ENCODE measurements at places on chromosomes 11 and 22.
A peak's percentile ranks its signal among the peaks of the same experiment; 100 is the strongest.

- DNase-seq: no peak
Measured at GRCh38 chr11:100759856-100760255, 72.8 kb downstream of the ARHGAP42 start.

DNA sequence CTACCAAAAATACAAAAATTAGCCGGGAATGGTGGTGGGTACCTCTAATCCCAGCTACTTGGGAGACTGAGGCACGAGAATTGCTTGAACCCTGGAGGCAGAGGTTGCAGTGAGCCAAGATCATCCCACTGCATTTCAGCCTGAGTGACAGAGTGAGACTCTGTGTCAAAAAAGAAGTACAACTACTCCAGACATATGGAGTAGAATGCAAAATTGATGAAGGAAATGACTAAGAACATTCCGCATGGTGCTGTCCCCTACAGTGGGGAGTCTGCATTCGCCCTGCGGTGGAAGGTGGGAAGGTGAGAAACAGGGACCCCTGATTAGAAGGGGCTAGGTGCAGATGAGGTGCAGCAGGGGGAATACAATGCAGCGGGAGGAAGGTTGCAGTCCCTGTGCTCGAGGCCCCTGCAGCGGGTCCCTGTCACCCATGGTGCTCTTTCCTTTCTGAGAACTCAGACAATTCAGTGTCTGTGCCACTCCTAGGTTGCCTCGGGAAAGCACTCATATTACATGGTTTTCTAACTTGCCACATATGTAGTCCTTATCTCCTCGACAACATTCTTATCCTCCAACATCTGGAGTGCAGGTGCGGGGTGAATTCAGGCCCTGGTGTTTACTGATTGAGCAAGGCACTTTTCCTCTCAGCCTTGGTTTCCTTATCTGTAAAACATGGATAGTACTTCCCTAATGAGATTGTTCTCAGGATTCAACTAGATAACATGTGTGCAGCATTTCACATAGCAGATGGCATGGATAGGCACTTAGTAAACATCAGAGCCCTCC is 5.2 kb downstream of the POLD4 start:
- DNase-seq: no peak

DNA sequence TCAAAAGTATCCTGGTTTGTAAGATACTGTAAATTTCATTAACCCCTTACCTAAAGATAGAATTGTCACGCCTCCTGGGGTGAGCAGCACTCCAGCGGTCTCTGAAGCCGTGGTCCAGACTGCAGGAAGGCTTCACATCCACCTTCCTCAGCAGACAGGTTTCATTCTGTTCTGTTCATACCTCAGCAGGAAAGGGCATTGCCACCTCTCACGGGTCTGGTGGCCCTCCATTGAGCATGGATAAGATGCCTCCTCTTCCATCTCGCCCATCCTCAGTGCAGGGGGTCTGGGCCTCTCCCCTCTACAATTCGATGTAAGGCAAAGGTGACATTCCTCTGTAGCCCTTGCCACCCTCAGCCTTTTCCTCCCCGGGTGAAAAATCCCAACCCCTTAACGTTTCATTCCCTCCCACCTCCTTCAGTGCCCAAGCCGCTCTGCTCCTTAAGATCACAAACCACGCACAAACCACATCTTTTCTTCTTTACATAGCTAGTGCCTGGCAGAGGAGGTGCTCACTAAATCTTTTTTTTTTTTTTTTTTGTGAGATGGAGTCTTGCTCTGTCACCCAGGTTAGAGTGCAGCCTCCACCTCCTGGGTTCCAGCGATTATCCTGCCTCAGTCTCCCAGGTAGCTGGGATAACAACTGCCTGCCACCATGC is 28.5 kb downstream of the RPUSD4 start:
- DNase-seq: no peak

DNA sequence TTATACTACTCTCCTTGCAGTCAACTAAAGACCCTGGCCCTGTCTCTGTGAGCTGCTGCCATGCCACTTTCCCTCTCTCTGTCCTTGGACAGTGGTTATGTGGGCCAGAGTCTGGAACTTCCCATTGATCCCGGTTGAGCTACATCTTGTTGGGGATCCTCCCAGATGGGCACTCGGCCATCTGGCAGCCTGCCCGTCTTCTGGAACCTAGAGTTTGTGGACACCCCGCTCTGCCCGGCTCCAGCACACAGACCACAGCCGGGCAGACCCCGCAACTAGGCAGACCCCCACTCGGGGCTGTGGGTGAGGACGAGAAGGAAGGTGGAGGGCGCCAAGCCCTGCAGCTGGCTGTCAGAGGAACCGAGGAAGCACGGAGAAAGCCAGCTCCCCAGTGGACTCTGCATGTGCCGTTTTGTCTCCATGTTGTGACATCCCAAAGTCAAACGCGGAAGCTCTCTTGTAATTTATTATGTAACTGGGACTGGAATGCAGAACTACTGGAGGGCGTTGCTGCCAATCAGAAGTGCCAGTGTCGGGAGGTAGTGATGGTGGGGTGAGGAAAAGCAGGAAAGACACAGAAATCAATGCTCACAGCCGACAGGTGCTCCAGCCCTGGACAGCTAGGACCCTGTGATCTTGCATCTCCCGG is 207.7 kb downstream of the CEP164 start:
- DNase-seq: no peak

DNA sequence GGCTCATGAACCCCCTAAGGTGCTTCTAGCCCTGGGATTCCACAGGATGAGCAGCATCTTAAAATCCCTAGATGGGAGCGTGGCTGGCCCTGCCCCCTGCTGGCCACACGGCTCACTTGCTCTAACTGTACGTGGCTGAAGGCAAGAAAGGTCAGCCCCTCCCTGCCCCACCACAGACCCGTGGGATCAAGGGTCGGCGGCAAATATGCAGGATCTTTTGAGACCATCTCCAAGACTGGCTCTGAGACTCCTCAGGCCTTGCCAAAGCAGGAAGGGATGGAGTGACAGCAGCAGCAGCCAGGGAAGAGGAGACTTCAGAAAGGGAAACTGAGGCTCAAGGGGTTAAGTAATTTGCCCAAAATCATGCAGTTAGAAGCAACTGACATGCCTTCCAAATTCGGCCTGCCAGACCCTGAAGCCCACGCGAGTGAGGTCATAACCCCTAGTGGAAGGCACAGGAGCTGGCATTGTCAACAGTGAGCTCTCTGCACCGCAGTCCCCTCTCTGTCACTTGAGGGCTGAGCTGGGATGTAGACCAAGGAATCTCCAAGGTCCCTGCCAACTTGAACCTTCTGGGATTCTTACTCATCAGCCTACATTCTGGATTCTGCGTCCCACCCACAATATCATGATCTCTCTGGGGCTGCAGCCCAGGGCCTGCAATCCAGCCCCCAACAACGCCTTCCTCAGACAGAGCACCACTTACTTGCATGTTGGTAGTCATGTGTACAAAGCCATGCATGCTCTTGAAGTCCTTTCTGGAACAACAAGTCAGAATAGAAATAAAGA is 31.4 kb downstream of the CREB3L1 start:
- DNase-seq: peak; percentile 6

- DNase-seq: no peak
Measured at GRCh38 chr11:86118253-86118652, 49.4 kb upstream of the PICALM start.

GRCh38 chr11:13109616-13110015 is 100.5 kb downstream of the RASSF10 start:
- DNase-seq: no peak

- no peak for DNase-seq
Measured at GRCh38 chr11:84871116-84871515, 756.0 kb downstream of the DLG2 start.

DNA sequence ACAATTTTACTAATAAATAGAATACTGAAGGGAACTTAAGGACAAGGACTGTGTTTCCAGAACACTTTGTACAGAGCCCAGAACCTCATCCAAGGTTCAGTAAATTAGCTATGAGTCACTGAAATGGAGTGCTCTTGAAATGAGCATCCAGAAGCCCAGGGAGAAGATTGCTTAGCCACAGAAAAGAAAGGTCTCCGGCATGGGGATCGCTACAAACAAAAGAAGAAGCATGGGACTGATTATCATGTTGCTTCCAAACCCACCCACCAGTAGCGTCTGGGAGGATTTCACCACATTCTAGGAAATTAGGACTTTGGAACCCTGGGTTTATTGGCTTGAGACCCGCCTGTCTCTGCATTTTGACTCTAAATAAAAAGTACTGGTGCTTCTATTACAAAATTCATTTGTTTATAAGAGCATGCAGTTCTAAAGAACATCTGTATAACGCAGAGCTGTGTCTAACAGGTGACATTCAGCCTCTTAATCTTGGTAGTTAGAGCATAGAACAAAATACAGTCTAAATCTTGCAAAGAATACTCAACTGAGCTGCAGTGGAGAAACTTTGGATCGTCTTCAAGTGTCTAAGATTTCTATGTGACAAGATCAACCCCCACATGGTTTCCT is 35.9 kb upstream of the SESN3 start:
- no peak for DNase-seq

DNA sequence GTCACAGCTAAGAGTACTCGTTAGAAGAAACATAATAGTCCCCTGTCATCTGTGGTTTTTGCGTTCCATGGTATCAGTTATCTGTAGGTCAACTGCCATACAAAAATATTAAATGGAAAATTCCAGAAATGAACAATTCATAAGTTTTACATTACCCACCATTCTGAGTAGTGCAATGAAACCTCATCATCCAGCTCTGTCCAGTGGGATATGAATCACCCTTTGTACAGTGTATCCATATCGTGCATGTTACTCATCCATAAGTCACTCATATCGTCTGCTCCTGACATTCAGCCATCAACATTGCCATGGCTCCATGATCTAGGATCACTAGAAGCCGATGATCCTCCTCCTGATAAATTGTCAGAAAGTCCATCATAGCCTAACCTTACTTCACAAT is 174.9 kb upstream of the C11orf87 start:
- no peak for DNase-seq

DNA sequence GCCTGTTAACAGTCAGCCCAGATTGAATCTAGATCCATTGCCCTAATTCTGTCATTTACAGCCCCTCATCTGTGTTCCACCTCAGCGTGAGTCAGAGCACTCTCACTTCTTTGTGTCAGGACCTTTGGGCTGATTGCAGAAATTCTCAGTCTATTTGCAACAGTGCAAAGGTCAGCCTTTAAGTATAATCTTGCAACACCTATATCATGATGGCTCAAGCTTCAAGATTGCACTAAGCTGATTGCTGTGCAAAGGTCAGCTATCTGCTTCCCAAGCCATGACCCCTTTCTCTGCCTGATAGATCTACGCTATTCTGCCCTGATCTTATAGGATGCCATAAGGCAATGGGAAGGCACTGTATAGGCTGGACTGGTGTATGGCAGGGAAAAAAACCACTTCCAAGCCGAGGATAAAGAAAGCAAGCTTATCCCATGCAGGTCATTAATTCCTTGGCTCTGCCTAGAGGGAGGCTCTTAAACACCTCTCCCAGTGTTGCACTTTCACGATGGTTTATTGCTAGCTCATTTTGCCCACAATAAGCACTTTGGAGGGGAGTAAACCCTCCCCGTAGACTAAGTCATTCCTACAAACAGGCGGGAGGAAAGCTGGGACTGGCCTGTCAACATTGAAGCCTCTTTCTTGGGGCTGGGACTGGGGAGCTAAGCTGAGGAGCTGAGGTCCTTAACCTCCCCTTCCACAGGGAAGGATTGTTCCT is 100.6 kb downstream of the RRAS2 start:
- no peak for DNase-seq

DNA sequence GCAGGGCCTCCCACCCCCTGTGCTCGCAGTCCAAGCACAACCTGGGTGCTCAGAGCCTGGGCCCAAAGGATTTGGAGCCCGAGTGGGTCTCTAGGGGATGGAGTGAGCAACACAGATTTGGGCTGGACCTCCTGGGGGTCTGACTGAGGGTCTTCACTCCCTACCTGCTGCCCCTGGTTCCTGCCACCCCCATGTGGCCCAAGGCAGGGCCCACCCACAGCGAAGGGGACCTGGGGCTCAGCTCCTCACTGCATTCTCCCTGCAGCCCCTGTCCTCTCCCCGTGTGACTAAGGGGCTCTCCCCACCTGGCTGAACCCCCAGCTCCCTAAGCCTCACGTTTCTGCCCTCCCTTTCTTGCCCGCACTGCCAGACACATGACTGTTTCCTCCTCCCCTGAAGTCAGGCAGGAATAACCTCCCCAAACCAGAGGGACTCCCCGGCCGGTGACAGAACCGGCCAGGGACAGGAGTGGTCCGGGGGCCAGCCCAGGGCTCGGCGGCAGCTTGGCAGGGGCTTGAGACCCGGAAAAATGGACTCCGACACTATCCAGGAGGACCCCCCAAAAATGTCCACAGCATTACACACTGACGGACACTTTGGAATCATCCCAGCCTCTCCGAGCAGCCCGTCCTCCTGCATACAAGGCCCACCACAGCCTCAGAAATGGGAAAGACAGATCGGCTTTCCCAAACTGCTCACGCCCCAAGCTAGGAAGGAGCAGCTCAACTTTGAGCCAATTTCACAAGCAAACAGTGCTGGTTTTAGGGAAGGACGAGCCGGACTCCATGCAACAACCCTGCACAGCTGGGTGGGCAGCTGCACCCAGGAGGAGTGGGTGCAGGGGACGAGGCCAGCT is 57.8 kb downstream of the BRD1 start:
- DNase-seq: no peak

DNA sequence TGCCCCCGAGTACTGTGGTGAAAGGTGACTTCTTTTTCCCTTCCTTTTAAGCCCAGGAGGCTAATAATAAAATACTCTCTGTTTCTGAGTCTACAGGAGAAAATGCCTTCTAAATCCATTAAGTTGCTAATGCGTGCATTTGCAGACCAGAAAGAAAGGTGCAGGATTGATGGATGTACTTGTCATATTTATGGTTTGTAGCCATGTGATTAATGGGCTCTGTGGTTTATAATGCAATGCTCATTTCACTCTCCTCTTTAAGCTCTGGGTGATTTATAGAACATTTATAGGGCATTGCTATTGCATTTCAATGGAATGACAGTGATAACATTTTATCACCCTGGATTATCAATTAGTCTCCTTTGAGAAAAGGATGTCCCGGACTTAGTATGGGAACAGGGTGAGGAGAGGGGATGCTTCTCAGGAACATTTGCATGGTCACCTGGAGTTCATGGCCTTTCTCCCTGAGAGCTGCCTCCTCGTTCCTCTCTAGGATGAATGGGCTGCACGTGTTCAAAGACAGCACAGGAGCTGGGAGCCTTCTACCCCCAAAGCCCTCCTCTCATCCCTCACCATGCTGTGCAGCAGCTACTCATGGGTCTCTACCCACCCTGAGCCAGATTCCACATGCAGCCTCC is 82.8 kb upstream of the HMGXB4 start:
- no peak for DNase-seq

- DNase-seq: no peak
Measured at GRCh38 chr22:46085828-46086576, 64.3 kb upstream of the PPARA start.

DNA sequence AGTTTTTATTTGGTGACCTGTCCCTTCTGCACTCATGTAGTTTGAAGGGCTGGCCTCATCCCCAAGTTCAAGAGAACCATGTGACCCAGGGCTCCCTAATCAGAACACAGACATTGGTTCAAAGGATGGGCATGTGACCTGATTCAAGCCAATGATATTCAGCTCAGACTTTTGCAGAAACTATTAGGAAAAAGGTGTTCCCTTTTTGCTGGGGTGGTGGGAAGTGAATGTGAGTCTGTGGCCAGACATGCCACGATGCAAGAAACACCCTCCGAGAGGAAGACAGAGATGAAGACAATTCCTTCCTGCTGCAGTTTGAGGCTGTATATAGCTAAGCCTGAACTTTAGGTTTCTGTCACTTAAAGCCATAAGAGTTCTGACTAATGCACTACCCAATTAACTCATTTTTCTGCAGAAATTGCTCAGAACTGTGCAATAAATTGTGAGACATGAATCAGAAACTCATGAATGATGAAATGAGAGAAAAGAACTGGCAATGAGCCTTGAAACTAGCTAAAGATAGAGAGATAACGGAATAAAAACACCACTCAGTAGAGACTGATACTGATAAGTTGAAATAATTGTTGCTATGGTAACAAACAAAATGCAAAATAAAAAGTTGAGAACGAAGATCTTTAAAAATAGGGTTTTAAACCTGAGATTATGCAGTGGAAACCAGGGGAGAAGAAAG is 9.2 kb upstream of the MAPK1 start:
- no peak for DNase-seq
